ENCODE measurements at places on chromosomes 3 and 15.
A peak's percentile ranks its signal among the peaks of the same experiment; 100 is the strongest.

DNA sequence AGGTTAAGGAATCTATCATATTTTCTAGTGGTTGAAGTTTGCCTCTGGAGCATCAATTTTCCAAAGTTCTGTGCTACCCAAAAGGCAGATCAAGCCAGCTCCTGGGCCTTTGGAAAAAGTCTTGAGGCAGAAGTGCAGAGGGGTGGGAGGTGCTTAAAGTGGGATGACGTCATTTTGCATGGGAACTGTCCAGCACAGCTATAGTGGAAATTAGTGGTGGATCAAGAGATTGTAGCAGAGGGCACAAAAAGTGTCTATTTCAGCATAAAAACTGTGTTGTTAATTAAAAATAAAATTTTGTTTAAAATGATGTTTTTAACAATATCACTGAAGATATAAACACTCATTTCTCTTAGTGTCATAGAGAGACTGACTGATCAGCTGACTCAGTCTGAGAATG is 221.9 kb downstream of the LRRN1 start:
- DNase-seq, result no peak

DNA sequence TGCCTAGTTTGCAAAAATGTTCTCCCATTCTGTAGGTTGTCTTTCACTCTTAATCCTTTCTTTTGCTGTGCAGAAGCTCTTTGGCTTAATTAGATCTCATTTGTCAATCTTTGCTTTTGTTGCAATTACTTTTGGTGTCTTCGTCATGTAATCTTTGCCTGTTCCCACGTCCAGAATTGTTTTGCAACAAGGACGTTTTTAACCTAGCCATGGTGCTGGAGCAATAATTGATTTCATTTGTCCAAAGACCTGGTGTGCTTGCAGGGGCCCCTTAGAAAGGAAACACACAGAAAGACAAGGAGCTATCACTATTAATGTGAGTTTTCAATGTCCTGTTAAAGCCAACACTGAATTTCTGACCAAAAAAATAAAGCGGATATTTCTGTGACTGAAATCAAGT is 89.1 kb upstream of the GALNT15 start:
- DNase-seq, result no peak

- DNase-seq, result no peak
Observed at GRCh38 chr3:190695225-190695624, 167.3 kb downstream of the GMNC start.

DNA sequence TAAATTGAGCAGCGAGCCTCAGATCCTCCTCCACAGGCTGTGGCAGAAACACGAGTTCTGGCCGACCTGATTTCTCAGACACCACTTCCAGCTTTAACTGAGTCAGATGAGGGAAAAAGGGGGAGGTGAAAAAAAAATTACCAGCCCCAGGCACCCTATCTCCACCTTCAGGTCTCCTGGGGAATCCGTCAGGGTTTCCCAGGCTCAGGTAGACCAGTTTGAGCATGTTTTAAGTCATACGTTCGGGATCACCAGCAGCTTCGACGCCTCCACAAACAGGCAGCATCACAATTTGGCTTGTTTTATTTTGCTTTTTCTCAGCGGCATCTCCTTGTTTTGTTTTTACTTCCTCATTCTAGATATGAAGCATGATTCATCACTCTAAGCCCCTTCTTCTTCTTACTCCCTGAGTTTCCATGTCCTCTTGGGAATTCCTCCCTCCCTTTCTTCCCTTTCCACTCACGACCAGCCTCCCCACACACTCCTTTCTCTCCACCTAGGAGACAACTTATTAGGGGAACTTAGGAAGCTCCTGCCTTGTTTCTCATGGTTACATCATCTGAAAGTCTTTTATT is 190.1 kb downstream of the ZNF621 start:
- DNase-seq, result no peak

- DNase-seq, result no peak
Observed at GRCh38 chr15:59521443-59521842, 83.5 kb downstream of the FAM81A start.

GRCh38 chr3:151890721-151891141 is 17.3 kb downstream of the SUCNR1 start:
- DNase-seq, result no peak

GRCh38 chr3:133812872-133813271 is 7.3 kb downstream of the SRPRB start:
- DNase-seq, result no peak

DNA sequence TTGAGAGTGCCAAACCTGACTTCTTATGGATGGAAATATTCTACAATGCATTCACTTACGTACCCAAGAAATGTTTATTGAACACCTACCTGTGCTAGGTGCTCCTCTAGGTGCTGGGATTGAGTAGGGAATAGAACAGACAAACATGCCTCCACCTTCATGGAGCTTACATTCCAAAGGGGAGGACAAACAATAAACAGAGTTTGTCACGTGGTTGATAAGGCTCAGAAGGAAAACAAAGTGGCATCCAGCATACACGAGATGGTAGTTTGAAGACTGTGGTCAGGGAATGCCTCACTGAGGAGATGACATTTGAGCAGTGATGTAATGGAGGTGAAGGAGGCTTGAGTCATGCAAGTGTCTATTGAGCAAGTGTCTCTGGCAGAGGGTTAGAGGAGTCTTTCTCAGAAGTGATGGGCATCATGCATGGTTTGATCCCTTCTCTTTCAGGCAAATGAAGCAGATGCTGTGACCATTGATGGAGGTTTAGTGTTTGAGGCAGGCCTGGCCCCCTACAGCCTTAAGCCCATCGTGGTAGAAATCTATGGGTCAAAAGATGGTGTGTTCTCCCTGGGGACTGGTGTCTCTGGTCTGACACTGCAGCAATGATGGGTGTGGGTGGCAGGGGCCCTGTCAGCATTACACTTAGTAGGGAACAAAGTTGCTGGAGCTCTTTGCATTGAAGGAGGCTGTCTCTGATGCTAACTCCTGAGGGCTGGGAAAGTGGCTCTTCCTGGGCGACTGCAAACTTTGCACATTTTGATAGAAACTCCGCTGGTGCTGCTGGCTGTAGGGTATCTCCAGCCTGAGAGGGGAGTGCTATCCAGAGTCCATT is 29.7 kb upstream of the TOPBP1 start:
- DNase-seq, result no peak

GRCh38 chr15:49887659-49888322 is 231.2 kb downstream of the ATP8B4 start:
- peak; percentile 66 for DNase-seq

GRCh38 chr3:43423142-43423541 is 136.8 kb downstream of the SNRK start:
- peak; percentile 17 for DNase-seq

DNA sequence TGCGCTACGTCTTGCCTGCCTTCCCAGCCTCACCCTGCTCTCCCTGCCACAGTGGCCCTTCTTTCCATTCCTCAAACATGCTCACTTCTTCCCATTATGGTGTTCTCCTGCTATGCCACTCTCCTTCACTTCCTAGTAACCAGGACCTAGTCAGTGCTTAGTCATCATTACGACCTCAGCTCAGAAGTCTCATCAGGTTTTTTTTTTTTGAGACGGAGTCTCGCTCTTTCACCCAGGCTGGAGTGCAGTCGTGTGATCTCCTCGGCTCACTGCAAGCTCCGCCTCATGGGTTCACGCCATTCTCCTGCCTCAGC is 149.5 kb downstream of the GREM1 start:
- DNase-seq, result peak; percentile 93

DNA sequence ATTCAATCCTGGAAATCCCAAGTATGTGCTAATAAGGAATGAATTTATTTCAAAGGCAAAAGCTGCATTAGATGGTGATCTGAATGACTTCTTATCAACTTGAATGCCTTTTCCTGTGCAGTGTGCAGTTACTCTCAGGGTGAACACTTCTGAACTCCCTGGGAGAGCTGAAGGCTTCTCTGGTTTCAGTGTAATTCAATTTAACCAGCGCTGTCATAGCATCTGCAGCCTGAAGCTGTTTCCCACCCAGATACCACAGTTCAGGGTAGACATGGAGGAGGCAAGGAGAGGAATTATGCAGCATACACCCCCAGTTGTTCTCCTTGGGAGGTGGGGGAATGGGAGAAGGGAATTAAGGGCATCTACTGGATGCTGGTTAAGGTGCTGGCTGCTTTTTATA is 49.1 kb upstream of the PRR23C start:
- no peak for DNase-seq

GRCh38 chr3:8739757-8740504 is 6.3 kb downstream of the CAV3 start:
- DNase-seq, result peak; percentile 83

- DNase-seq, result no peak
Observed at GRCh38 chr15:71259866-71260265, 144.6 kb downstream of the THSD4 start.

DNA sequence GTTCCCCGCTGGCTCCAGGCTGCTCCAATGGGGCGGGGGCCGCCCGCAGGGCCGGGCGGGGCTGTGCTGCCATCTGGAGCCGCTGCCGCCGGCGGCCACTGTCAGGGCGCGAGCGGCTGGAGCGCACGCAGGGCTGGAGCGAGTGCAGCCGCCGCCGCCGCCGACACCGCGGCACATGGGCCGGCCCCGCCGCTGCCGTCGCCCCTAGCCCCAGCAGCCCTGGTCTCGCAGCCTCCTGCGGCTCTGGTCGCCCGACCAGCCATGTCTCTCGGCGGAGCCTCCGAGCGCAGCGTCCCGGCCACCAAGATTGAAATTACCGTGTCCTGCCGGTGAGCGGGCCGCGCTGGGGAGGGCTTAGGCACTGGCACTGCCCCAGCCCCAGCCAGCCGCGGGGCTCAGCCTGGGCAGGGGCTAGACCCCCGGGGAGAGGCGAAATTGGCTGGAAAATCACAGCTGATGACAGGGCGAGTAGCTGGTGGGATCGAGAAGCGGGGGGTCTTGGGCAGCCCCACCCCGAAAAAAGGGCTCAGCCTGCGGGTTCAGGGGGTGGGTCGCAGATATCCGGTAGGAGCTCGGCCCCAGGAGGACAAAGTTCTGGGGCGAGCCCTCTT is at the start of gene CPNE9:
CPNE9 (plus strand) TSS at position 98 of the 611 bp plus-strand sequence; CDS start at position 262, 164 bp downstream.
- no peak for DNase-seq

- DNase-seq, result peak; percentile 87
Observed at GRCh38 chr15:60408463-60408981, 10.7 kb upstream of the ANXA2 start.

- DNase-seq, result no peak
Observed at GRCh38 chr15:65533057-65533756, 2.9 kb downstream of the HACD3 start.

DNA sequence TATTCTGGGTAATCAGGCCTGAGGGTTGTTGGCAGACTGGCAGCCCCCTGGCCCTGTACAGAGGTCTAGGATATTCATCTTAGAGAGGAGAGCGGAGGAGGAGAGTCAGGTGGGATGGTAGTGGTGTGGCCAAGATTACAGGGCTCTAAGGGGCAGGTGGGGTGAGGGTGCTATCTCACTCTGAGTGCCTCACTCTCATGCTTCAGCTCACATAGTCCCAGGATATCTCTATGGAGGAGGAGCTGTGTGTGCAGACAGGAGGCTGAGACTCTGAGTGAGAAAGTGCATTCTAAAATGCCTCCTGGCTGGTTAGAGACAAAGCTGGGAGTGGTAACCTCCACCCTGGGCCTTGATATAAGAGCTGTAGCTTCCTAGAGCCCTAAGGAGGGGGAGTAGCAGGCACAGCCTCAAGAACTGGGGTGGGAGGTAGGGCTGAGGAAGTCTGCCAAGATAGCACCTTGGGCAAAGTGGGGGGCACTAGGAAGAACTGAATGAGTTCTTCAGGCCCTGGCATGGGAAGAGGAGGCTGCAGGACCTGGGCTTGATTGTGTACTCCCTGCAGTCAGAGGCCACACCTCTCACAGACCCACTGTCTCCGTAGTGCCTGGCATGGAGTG is 39.9 kb downstream of the CLSTN2 start:
- no peak for DNase-seq

DNA sequence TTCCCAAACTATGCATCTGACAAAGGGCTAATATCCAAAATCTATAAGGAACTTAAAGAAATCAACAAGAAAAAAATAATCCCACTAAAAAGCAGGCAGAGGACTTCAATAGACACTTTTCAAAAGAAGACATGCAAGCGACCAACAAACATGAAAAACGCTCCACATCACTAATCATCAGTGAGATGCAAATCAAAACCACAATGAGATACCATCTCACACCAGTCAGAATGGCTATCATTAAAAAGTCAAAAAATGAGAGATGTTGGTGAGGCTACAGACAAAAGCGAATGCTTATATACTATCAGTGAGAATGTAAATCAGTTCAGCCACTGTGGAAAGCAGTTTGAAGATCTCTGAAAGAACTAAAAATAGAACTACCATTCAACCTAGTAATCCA is 20.2 kb downstream of the CFAP44 start:
- no peak for DNase-seq

- DNase-seq, result no peak
Observed at GRCh38 chr3:36557708-36558421, 177.6 kb downstream of the STAC start.
